ENCODE measurements at places on chromosomes 16 and 17. TPM values are rescaled to one million over a fixed set of nuclear protein-coding genes. Genes with fewer than 3 reads are reported as not detected.

The P4HB gene
- total RNA-seq: 380 TPM

The GDPD1 gene
- total RNA-seq: 6.4 TPM

DNA sequence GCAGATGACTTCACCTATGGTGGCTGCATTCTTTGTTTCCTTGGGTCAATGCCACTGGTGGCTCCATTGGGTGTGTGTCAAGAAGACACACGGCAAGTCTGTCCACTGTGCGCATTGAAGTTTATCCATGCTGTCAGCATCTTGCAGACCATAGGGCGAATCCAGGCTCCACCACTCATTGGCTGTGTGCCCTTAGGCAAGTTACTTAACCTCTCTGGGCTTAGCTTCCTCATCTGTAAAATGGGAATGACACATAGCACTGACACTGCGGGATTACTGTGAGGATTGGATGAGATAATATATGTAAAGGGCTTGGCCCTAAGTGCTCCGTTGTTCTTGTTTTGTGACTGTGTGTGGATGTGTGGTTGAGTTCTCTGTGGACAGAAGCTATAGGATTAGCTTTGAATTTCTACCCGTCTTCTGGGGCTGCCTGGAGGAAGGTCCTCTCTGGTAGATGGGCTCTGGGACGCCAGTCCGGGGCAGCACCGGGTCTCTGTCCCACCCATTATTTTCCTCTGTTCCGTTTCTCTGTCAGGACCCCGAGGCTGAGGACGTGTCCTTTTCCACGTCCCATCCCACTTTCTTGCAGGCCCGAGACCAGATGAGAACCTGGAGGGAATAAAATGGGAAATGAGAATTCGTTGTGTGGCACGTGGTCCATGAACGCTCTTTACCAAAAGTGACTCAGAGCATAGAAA lies 178.4 kb downstream of the IRF8 start:
- no peak for DNase-seq

DNA sequence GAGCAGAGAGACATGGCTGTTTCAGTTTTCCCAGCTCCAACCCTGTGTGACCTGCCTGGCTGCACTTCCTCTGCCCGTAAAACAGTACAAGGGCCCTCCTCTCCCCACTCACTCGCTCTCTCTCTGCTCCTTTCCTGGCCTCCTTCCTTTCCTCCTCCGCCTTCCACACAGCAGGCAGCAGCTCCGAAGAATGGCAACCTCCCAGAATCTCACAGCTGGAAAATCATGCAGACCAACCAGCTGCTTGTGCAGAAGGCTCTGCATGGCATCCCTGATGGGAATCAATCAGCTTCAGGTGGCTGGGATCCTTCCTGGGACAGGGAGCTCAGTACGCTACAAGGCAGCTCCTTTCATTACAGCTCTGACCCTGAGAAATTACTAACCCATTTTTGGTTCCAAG lies 27.4 kb downstream of the TMEM132E start:
- DNase-seq: no peak

DNA sequence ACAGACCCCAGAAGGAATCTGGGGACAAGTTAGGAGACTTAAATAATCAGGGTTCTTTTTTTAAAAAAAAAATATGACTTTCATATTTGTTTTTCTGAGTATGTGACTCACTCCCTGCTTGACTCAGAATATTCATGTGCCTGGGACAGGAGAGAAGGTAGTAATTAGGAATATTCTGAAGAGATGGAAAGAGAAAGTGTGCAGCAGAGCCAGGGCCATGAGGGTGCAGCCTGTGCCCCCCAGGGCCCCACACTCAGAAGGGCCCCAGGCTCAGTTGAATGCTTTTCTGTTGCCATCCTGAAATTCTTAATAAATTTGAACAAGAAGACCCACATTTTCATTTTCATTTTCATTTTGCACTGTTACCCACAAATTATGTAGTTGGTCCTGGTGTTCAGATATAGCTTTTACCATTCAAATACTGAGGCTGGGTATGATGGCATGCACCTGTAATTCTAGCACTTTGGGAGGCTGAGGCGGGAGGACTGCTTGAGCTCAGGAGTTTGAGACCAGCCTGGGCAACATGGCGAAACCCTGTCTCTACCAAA lies 11.5 kb upstream of the LONP2 start:
- DNase-seq: no peak

Data from WTC11 (cell line).